ENCODE measurements at places on chromosomes 6 and 20.

DNA sequence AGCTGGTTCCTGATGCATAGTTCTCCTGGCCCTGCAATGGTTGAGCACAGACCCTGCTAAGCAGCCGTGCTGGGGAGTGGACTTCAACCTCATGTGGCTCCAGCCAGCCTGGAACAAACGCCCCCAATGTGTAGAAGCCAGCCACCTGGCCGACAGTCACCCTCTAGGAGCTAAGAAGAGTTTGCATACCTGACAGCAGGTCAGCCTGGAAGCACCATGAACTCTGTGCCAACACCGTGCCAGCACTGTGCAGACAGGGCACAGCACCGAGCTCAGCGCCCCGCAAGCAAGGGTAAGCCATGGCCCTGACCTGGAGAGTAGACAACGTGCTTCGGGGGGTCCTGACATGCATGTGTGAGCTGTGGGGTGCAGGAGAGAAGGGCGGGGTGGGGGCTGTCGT is 356.3 kb downstream of the ZFAND3 start:
- DNase-seq = no peak

DNA sequence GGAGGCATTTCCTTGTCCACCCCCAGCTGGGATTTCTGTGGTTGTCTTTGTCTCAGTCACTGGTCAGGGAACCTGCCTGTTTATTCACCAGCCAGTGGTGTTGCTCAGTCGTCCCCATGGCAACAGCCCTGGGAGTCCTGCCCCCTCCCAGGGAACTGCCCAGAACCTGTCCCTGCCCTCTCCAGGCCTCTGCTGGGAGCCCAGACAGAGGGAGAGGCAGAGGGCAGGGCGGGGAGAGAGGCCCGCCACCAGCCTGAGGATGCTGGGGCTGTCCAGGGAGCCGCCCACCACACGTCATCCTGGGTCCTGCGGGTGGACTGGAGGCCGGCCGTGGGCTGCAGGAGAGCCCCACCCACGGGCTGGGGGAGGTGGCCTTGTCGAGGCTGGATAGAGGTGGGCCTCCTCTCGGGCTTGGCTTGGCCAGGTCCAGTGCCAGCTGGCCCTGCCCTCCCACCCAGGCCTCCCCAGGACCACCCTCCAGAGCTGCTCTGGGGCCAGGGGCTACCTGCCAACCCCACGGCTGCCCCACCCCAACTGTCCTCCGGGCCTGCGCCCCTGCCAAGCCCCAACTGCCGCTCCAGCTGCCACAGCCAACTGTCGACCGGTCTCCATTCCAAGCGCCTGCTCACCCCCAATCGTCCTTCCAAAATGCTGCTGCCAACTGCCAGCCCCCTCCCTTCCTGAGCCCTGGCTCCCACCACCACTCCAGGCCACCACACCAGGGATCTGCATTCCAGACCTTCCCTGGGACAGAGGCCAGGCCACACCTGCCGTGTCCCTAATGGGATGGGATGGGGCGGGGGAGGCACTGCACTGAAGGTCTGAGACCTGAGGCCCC is 4.2 kb upstream of the ZBTB46 start:
- no peak for DNase-seq

DNA sequence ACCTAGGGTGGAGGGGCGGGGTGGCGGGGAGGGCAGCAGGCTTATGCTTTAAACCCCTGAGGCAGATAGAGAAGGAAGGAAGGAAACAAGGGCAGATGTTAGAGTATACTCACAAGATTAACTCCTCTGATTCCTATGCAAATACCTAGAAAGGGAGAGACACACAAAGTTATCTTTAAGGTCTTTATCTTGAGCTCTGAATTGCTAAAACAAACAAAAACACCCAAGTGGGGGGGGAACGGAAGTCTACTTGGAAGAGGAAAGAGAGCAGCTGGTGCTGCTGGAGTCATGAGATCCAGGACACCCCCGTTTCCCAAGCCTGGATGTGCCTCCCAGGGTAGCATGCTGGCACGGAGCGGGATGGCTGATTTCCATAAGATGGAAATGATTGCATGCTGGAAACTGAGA is 43.4 kb downstream of the PLAGL1 start:
- no peak for DNase-seq

DNA sequence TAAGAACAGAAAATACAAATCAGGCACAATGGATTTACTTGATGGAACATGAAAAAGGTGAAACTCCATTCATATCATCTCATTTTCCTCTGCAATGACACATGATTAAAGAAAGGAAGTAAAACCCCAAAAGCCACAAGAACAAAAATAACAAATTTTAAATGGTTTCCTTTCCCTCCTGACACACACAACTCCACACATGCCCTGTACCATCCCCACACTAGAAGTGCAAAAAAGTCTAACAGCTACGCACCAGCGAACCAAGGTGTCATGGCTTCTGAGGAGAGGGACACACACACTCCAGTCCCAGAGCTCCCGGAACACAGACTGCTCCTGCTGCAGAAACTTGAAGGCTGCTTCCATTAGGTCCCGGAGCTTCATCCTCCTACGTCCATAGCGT is 25.3 kb downstream of the MDN1 start:
- DNase-seq = peak; percentile 23

DNA sequence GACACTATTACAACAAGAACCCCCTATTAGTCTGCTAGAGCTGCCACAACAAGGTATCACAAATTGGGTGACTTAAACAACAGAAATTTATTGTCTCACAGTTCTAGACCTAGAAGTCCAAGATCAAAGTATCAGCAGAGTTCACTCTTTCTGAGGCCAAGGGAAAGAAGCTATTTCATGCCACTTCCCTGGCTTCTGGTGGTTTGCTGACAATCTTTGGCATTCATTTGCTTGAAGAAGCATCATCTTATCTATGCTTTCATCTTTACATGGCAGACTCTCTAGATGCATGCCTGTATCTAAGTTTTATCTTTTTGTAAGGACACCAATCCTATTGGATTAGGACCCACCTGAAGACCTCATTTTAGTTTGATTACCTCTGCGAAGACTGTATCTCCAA is 296.8 kb upstream of the MARCKS start:
- no peak for DNase-seq

GRCh38 chr6:43009124-43009523 is 4.6 kb downstream of the MEA1 start:
- DNase-seq = peak; percentile 38

DNA sequence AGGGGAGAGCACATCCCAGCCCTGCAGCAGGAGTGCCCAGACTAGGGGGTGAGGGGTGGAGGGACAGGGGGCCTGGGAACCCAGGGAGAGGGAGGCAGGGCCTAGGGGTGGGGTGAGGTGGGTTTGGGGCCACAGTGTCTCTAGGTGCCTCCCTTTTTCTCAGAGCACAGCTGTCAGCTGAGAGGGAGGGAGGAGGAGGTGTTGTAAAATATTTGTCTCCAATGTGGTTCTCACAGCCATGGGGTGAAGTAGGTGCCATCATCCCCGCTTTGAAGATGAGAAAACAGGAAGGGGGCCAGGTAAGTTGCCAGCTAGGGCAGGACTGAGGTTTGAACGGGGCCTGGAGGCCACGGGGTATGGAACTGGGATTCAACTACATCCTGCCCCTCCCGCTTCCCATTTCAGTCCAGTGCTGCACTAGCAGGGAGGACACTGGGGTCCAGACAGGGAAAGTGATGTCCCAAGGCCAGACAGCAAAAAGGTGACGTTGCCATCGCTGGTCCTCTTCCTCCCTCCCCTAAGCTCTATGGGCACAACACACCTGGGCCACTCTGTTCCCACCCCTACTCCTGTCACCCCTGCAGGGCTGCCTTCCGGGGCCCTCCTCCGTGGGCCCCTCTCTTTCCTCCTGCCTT is 20.3 kb downstream of the PACSIN1 start:
- peak; percentile 35 for DNase-seq

GRCh38 chr6:142927904-142928303 is 17.1 kb downstream of the HIVEP2 start:
- DNase-seq = peak; percentile 43

- no peak for DNase-seq
Measured at GRCh38 chr6:78993955-78994354, 84.1 kb downstream of the PHIP start.

- no peak for DNase-seq
Measured at GRCh38 chr6:98880486-98880885, 46.1 kb downstream of the POU3F2 start.

DNA sequence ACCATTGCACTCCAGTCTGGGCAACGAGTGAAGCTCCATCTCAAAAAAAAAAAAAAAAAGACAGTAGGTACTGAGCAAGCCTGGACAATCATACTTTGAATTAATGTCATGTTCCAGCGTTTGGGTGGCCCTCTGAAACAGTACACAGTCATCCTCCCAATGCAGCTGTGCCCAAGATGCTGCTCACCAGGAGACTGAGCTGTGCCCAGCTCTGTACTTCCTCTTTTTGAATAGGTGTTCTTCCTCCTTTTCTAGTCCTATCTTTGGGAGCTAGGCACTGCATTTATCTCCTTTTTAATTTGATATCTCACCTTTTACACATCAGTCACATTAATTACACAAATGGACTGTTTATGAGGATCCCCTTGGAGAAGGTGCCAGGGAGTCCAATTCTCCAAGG is 101.5 kb downstream of the RPP40 start:
- DNase-seq = no peak

DNA sequence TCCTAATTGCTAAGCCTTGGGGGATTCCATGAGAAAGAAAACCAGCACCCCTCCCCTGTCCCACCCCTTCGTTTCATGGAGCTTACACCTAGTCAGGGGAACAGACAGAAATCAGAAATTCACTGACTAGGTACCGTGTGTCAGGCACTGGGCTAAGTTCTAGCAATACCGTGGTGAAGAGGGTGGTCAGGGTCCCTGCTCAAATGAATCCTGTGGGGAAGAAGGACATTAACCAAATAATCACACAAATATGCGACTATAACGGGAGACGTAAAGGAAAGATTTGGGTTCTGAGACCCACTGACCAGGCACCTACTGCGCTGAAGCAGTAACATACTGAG is 65.1 kb upstream of the TOP1 start:
- no peak for DNase-seq

GRCh38 chr20:46056027-46056833 is 27.2 kb downstream of the SLC12A5 start:
- no peak for DNase-seq

DNA sequence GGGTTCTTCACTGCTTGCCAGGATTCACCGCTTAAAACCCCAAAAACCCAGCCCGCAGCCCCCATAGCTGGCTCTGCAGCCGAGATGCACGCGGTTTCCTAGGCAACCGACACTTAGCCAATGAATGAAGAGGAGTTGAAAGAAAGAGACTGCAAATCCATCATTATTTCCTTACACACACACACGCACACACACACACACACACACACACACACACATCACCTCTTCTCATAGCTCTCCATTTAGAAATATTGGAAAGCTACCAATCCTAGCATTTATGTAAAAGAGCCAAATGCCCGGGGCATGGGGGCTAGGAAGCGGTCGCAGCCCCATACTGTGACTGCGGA is 3.4 kb upstream of the TUBB2B start:
- DNase-seq = no peak

GRCh38 chr6:6643398-6643797 is 54.9 kb downstream of the LY86 start:
- DNase-seq = no peak

DNA sequence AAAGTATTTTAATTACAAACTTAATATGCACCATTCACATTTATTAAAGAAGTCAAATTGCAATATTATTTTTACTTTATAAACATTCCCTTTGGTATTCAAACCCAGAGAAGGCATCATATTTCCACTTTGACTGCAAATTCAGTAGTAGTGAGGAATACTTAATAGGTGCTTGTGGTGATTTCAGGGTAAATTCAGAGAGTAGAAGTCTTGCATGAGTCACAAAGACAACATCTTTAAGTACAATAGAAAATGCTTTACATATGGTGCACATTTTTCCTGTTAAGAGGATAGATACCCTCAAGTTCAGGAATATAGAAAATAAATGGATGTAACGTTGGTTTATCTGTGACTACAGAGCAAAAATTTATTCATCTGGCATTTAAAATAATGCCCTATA is 390.2 kb downstream of the TENT5A start:
- no peak for DNase-seq

DNA sequence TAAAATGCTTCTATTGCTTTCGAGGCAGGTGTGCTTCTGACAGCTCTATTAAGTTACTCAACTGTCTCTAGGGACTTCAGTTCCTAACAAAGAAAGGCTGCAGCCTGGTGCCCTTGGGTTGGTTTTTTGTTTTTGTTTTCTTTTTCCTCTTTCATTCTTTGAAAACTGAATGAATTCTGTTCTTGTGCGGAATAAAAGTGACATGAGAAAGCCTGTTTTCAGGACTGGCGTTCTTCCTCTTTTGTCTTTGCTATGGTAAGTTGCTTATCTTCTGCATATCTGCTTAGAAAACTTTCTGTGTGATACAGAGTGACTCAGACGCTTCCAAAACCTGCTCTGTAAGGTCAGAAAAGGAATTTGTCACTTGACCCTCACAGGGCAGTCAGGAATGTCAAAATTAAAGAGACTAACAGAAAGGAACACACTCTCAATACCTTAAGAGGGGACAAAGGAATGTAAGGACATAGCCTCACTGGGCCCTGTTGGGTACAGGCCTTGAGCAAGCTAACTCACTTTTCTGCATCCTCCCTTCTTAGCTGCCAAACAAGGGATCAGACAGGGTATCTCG is 56.2 kb upstream of the NHSL1 start:
- DNase-seq = no peak

DNA sequence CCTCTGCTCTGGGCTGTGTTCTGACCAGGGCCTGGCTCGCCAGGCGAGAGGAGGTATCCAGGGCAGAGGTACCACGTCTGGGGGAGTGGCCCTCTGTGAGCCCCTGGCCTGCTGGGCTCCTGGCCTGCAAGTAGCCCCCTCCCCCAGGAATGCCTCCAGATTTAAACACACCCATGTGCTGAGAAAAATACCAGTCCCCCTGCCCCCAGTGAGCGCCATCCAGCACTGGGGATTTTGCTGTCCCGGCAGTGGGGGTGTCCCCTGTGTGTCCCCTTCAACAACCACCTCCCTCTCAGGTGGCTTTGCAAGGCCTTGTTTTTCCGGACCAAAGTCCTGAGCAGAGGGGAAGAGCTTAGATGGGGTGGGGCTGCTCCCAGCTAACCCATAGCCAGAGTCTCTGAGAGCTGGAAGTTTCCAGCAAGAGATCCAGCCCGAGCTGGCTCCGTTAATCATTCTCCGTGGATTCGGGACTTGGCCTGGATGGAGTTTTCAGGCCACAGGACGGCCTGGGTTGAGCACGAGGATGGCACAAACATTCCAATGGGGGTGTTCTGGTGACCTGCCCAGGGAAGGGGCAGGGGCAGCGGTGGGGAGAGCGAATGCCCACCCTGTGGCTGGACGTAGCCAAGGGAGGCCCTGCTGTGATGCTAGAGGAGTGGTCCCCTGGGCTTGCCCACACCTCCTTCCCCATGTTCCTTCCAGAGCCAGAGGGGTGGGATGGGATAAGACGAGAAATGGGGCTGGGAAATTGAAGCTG is 29.0 kb downstream of the PCK1 start:
- no peak for DNase-seq

DNA sequence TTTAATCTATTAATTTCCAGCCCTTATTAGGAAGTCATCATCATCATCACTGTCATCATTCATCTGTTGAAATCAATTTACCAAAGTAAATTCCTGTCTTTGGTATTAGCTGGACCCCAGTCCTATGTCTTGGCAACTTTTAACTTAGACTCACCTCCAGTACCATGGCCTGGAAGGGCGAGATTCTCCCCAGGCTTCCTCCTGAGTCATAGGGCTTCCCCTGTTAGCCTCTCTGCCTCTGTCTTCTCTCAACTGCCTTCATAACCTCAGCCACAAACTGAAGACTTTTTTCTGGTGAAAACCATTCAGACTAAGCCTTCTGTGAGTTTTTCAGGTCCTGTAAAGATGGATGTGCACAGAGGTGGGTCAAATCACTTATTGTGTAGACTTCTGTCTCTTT is 95.0 kb downstream of the NKAIN2 start:
- no peak for DNase-seq
